Muscle of leg (tissue), 16 donors: ENCODE measurements at places on chromosomes 2 and 18. TPM values are rescaled to one million over a fixed set of nuclear protein-coding genes. Genes with fewer than 3 reads are reported as not detected.

Gene EVA1A
- 6.9 TPM for total RNA-seq

Gene FAHD2A
- 18.5 TPM for total RNA-seq

Gene SH2D6
- total RNA-seq: 0.13 TPM

Gene CHRNA1
- 94.9 TPM for total RNA-seq

Gene MROH2A
- not detected for total RNA-seq

Gene PECR
- total RNA-seq: 8.9 TPM

Gene NT5C1B
- not detected for total RNA-seq

Gene ZNF2
- total RNA-seq: 8.2 TPM

Gene LYG1
- total RNA-seq: 1.9 TPM

Gene GKN1
- total RNA-seq: 0.09 TPM

Gene ST8SIA3
- 0.09 TPM for total RNA-seq

Gene TUBA3D
- not detected for total RNA-seq

Gene EFEMP1
- 19.7 TPM for total RNA-seq

Gene TBR1
- not detected for total RNA-seq

Gene MCM6
- 14.2 TPM for total RNA-seq

Gene FOSL2
- total RNA-seq: 11.0 TPM

Gene KCNG2
- total RNA-seq: 0.44 TPM

Gene CD207
- total RNA-seq: 0.13 TPM
